ENCODE measurements at places on chromosomes 1 and 21.

GRCh38 chr1:222454782-222455181, 93.1 kb downstream of the HHIPL2 start:
- no peak for DNase-seq

DNA sequence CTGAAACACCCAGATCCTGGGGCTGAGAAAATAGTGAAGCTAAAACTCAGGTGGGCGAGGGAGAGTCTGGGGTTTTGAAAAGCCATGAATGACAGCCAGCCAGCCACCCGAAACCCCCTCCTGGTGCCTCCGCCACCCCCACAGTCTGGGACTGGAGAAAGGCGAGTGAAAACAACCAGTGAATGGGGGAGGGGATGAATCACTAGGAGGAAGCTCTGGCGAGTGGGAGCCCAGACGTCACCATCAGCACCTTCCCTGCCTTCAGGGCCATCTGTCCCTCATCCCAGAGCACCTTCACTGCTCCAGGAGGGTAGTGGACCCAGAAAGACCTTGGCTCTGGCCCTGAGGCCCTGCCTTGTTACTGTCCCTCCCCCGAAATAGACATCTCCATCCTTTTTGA, 9.2 kb downstream of the RORC start:
- DNase-seq = no peak

- DNase-seq = peak; percentile 12
Observed at GRCh38 chr1:92123868-92124267, 43.7 kb downstream of the BTBD8 start.

DNA sequence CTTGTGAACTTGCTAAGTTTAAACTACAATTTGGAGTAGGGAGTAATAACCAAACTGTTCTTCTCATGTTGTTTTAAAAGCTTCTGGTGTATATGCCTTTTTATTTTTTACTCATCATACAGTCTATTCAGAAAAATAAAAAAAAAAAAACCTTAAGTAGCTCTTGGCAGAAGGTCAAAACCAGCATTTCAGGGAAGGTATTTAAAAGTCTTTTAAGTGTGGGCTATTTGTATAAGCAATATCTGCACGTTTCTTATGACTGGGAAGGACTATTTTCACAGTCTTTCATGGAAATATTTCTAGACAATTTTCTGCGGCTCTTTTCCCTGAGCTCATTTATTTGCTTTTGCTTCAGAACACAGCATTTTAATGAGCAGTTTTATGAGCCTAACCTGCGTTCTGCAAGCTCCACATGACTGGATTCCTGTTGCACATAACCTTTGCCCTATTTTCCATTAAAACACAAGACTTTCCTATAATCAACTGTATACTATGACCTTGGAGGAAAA, 60.9 kb upstream of the C1orf105 start:
- no peak for DNase-seq

DNA sequence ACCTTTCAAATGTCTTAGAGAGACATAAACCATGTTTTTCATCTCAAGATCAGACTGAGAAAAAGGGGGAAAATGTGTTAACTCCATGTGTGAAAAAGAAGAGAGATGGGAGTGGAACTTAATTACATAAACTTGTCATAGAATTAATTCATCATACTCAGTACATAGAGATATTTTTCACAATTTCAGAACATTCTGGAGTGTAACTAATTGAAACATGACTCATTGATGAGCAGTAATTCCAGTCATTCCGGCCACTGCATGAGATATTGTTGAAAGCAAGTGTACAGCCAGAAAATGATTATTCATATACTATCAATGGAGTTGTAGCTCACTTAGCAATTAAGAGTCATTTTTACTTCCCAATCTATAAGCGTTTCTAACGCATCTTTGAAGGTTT, 739.3 kb downstream of the LTN1 start:
- DNase-seq = no peak

GRCh38 chr21:14877581-14878228, 187.1 kb downstream of the NRIP1 start:
- DNase-seq = no peak

DNA sequence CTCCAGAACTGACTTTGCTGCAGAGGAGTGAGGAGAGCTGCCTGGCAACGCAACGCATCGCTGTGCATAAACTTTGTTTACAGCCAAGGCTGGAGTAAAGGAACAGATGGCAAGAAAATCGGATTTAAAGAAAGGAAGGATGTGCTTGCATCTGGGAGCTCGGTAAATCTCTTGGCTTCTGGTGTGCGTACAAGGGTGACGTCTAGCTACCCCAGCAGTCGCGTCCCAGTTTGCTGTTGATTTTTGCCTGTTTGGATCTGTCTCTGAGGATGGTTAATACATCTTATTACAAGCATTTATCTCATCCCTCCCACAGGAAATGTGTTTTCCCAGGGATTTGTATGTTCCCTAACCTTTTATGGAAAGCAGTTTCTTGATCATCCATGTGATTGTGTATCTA, 73.3 kb upstream of the RALGPS2 start:
- no peak for DNase-seq

DNA sequence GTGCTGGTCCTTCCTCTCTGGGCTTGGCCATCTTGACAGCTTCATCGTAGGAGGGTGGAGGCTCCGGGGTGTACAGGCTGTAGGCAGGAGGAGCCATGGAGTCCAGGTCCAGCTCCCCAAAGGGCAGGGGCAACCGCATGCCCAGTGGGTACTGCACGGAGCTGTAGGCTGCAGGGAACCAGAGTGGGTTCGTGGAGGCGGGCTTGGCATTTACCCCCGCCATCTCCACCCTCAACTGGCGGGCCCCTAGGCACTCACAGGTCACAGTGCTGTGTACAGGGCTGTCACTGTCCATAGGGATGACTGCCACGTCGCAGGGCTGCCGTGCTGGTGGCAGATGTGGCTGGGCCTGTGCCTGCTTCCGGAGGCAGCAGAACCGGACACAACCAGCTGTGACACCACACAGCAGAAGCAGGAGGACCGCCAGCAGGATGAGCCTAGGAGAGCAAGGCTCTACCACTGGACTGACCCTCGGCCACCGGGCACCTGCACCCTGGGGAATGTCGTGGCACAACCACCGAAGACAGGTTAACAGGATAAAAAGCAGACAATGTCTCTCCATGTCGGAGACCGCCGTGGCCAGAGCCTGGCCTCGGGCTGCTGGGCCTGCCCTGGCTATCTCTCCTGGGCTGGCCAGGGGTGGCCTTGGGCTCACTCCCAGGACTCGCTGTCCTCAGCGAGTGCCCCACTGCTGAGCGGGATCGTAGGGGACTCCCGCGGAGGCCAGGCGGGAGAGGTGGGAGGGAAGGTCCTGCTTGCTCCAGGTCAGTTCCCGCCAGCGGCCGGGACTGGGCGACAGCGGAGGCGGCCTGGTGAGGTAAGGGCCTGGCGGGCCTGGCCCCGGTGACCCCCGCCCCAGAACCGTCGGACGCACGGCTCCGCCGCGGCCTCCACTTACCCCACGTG, 831 bp downstream of the TMEM52 start:
- DNase-seq = no peak

DNA sequence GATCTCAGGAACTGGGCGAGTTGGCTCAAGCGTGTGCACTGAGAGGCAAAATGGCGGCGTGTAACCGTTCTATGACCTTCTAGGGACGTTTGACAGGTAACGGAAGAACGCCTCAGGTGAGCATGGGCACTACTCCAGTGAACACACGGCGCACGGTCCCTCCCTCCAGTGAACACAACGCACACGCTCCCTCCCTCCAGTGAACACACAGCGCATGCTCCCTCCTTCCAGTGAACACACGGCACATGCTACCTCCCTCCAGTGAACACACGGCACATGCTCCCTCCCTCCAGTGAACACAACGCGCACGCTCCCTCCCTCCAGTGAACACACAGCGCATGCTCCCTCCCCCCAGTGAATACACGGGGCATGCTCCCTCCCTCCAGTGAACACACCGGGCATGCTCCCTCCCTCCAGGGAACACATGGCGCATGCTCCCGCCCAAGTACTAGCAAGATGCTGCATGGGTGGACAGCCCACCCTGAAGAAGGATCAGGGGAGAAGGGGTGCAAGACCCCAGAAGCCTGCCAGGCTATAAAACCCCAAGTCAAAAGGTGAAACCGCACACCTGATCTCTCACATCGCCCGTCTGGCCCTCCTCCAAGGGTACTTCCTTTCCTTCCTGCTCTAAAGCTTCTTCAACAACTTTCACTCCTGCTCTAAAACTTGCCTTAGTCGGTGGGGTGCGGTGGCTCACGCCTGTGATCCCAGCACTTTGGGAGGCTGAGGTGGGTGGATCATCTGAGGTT, 3.5 kb downstream of the C1orf159 start:
- DNase-seq = no peak

DNA sequence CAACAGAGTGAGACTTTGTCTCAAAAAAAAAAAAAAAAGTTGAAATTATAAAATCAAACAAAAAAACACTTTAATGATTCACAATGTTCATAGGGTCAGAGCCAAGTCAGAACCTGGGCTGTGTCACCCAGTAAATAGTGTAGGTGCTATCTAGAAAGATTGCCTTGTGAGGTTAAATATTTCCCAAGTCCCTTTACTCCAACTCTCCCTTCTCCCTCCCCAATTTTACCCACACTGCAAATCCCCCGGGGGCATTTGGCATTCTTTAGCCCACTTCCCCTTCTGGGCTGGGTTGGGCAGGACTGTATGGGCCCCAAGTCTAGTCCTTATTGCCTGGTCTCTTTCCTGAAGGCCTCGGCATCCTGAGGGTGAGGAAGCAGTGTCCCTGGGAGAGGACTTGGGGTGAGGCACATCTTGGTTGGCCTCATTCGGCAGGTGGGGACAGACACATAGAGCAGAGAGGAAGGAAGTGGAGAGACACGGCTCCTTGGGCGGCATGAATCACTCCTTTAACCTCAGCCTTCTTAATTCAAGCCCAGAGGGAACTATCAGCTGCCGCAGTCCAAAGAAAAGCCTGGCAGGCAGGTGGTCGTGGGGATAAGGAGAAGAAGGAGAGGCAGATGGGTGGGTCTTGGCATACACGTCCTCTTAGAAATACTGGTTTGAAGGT, 8.2 kb downstream of the ADORA1 start:
- peak; percentile 33 for DNase-seq

DNA sequence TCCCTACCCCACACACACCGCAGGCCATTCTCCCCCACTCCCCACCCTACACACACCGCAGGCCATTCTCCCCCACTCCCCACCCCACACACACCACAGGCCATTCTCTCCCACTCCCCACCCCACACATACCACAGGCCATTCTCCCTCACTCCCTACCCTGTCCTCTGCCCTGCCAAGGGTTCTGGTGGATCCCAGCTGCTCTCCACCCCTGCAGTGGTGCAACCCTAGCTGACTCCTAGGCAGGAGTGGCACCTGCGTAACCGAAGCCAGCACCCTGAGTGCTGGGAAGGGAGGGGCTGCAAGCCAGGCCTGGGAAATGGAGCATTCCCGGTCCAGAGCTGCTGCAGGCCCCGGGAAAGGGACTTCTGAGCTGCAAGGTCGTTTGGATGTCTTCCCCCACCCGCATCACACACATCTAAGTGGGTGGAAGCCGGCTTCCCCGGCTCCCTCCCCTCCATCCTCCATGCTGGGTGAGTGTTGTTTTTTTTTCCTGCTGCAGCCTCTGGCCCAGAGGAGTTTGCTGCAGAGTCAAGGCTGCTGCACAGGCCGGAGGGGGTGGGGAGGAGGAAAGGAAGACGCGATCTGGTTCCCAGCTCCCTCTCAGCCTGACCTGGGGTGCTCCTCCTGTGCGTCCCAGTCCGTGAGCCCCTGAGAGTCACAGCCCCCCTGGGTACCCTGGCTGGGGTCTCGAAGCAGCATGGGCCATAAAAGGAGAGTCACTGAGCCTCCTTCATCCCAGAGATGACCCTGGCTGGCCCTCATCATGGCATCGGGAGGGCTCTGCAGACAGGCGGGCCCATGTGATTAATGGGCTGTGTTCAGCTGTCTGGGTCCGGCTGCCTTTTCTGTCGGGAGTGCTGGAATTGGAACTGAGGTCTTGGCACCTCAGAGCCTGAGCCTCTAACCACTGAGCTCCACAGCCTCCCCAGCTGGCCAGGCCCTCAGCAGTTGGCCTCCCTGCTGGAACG, 16.1 kb downstream of the H6PD start:
- no peak for DNase-seq

DNA sequence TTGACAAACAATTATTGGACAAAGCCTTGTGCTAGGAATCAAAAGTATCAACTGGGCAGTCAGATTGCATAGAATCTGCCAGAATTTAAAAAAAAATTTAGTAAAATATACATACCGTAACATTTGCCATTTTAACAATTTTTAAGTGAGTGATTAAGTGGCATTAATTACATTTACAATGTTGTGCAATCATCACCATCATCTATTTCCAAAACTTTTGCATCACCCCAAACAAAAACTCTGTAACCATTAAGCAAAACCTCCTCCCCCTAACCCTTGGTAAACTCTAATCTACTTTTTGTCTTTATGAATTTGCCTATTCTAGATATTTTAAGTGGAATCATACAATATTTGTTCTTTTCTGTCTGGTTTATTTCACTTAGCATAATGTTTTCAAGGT, 182.8 kb downstream of the LMO4 start:
- no peak for DNase-seq

GRCh38 chr1:161171191-161171590, 5.0 kb downstream of the PPOX start:
- DNase-seq = no peak

DNA sequence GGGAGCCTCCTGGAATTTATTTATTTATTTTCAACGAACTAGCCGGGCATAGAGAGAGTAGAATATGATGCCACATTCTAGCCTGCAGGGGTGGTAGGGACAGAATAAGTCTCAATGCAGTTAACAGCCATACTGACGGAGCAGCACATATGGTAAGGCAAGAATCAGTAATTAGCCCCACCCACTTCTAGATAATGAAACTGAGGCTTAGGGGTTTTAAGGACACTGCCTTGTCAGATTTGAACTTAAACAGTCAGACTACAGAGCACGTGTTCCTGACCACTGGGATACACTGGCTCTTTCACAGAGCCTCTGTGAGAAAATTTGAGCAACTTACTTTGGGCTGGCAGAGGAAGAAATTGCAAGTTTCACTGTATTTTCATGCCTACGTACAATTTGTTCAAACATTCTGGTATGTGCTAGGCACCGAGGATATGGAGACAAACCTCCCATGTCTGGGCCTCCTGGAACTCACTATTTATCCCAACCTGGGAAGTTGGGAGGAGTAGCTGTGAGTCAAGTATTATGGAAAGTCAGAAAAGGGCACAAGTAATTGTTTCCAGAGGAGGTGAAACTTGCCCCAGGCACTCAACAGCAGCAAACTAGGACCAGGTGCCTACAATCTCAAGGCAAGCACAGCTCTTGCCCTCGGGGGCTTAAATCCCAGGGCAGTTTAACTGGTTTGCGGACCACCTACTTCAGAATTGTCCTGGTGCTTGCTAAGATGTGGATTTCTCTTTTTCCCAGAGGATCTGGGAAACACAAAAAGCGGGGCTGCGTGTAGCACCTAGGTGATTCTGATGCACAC, 1.6 kb upstream of the CLIC4 start:
- no peak for DNase-seq

DNA sequence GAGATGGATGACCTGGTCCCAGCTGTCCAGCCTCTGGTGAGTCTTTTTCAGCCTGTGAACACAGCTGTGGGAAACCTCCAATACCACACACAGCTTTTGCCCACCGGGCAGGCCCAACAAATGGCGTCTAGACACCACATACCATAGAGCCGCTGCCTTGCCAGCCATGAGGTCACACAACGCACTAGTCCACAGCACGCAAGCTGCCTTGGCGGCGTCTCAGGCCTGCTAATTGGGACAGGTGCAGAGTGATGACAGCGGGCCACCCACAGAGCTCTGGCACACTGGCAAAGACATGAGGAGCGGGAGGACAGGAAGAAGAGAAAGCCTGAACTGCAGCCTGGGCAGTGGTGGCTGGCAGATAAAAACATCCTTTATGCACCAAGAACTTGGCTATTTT, 125.5 kb downstream of the ADAMTS1 start:
- DNase-seq = no peak

All from Jurkat, Clone E6-1 (cell line).